ENCODE measurements at places on chromosomes 1 and 21. TPM values are rescaled to one million over a fixed set of nuclear protein-coding genes. Genes with fewer than 3 reads are reported as not detected.

PADI2 gene
- polyA plus RNA-seq, result 0.52 TPM

INAVA gene
- 0.12 TPM for polyA plus RNA-seq

RGS4 gene
- 124 TPM for polyA plus RNA-seq

TMEM269 gene
- polyA plus RNA-seq, result 0.08 TPM

NCF2 gene
- 6.0 TPM for polyA plus RNA-seq

TMPRSS15 gene
- polyA plus RNA-seq, result 0.03 TPM

TNFRSF18 gene
- not detected for polyA plus RNA-seq

NBPF14 gene
- 3.2 TPM for polyA plus RNA-seq

NBPF6 gene
- polyA plus RNA-seq, result not detected

HES3 gene
- polyA plus RNA-seq, result not detected

MEAF6 gene
- polyA plus RNA-seq, result 60.5 TPM

FLG gene
- polyA plus RNA-seq, result not detected
